SK-MEL-5 (cell line): ENCODE measurements at places on chromosomes 2 and 18. TPM values are rescaled to one million over a fixed set of nuclear protein-coding genes. Genes with fewer than 3 reads are reported as not detected.

- no peak for DNase-seq
Measured at GRCh38 chr2:235848946-235849345, 319.2 kb downstream of the GBX2 start.

Gene ANKRD30BL
- total RNA-seq: not detected in 2 replicates

Gene IL36B
- not detected in 2 replicates for total RNA-seq

Gene BMPR2
- 11.4 and 13.0 TPM in 2 replicates for total RNA-seq

GRCh38 chr2:201466050-201466675, 14.6 kb downstream of the STRADB start:
- DNase-seq: no peak

- no peak for DNase-seq
Measured at GRCh38 chr2:169107645-169108044, 38.3 kb downstream of the DHRS9 start.

DNA sequence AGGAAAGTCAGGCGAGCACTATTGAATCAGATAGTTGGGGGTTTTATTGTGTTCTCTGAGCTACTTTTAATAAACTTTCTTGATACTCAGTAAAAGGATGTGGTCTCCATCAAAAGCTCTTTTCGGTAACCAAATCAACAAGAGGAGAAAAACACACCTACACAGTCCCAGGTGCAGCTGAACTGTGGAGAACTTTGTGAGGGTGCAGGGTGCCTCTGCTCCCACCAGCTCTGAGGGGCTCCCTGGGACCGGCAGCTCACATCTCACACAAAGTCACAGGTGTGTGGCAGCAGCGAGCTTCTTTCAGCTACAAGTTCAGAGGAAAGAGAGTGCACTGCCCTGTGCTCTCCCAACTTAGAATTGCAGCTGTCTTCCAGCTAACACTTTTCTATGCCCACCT, 650.4 kb downstream of the RNF144A start:
- DNase-seq: no peak
